ENCODE measurements at places on chromosomes 16 and 17.

DNA sequence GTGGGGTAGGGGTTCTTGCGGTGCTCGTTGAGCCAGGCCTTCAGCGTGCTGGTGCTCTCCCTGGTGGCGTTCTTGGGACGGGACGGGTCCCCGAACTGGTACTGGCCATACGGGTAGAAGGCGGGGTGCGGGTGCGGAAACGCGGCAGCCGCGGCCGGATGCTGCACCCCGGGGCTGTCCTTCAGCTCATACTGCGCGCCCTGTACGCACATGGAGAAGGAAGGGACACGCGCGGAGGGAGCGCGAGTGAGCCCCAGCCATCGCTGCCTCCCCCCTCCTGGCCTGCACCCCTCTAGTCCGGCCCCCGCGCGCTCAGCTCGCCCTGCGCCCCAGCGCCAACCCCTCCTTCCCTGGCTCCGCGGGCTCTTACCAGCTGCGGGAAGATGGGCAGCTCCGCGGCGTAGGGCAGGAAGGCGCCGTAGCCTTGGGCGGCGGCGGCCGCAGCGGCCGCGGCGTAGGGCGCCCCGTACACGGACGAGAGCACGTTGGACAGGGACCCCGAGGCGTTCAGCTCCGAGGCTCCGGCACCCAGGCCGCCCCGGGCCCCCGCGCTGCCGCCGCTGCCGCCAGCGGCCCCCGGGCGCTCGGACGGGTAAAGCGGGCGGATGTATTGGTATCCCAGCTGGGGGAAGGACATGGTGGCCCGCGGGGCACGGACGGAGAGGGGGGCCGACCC is 1.0 kb downstream of the IRX3 start:
- peak; percentile 31 for DNase-seq

GRCh38 chr16:70715055-70715858 is 29.4 kb upstream of the MTSS2 start:
- DNase-seq: peak; percentile 74

- DNase-seq: no peak
These were observed 115.2 kb downstream of the PITPNC1 start for GRCh38 chr17:67492251-67492740.

GRCh38 chr17:5047446-5047845 is 12.2 kb upstream of the SLC52A1 start:
- no peak for DNase-seq

DNA sequence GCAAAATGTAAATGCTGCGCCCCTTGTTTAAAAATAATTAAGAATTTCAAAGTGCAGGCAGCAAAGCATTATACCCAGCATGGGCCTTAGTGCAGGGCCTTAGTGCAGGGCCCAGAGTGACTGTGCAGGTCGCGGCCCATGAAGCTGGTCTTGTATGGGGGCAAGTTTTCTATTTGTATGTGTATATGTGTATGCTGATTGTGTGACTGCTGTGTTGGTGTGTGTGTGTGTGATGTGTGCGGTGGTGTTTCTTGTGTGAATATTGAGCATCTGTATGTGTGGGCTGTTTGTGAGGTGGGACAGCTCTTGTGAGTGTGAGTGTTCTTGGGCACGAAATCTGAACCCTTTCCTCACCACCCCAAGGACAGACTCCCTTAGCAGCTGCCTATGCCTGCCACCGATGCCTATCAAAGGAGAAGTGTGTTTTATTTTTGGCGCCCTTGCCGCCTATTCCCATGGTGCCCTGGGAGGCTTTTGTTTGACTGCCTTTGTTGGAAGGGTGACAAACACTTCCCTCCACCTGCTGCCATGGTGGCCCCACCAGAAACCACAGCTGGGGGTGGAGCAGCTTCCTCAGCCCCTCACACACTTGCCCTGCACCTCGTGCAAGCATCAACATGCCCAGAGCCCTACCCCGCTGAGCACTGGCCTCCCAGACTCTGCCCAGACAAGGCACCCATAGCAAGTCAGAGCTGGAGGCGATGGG is 18.0 kb downstream of the CCR7 start:
- DNase-seq: peak; percentile 77

GRCh38 chr16:49461517-49461951 is 87.9 kb downstream of the C16orf78 start:
- DNase-seq: no peak

- no peak for DNase-seq
These were observed 27.2 kb downstream of the LLGL2 start for GRCh38 chr17:75552425-75553294.

GRCh38 chr17:60577147-60577915 is 22.7 kb upstream of the PPM1D start:
- DNase-seq: no peak

DNA sequence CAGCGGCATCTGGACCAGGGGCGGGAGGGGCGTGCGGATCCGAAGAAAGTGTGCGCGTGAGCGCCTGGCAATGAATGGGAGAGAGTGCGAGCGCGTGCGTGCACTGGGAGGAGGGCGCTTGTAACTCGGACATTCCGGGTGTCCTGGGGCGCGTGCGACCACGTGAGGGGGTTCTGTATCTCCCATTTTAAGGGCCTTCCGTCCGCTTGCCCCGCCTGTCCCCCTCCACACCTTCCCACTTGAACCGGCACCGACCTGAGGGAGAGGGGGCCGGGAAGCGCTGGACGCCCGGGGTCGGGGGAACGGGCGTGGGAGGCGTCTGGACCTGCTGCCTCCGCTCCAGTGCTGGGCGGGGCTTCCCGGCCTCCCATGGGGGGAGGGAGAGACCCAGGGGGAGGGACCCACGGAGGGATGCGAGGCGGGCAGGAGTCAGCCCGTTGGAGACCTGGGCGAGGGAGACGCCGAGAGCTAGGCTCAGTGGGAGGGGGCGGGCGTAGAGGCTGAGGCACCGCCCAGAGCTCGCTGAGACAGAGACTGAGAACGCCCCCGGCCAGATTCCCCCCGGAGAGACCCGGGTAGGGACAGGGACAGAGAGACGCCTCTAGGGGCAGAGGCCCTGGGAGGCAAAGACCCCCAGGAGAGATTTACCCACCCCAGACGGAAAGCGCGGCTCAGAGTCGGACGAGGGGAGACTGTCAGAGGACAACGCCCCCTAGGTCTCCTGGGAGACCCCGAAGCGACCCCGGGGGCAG is at the start of gene KREMEN2:
TSS of gene KREMEN2 (plus strand) at position 553 of the 752 bp plus-strand sequence. CDS start 246 bp downstream, outside the sequence.
- no peak for DNase-seq

DNA sequence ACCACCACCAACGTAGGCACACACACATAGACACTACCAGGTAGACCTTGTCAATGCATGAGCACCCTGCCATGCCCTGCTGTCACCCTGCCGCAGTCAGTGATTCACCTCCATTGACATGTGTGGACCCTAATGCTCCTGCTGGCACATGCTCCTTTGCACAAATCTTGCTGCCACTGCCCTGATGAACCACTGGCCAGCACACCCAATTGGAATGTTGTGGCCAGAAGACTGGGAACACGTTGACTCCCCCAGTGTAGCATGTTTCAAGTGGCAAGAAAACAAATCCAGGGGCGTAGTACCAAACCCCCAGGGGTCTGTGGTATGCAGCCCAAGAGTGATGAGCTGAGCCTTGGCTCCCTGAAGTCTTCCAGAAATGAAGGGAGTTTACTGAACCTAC is 486.4 kb upstream of the KIF2B start:
- DNase-seq: no peak

- no peak for DNase-seq
These were observed 9.5 kb downstream of the HAS3 start for GRCh38 chr16:69114976-69115355.

DNA sequence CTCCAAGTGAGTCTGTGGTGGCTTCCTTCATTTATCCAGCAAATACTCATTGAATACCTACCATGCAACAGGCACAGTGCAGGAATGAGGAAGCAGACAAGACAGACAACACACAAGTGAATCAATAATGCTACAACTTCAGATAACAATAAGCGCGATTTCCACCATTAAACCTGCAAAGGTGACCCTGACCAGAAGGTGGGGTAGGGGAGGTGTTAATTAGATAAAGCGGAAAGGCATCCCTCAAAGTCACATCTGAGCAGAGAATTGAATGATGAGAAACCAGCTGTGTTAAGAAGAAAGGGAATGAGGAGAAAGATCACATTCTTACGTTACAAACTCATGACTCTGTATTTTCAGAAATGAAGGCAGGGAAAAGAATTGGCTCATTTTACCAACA is 26.3 kb downstream of the ZZEF1 start:
- no peak for DNase-seq

- DNase-seq: no peak
These were observed 20.4 kb downstream of the ACTG1 start for GRCh38 chr17:81492202-81492601.

- no peak for DNase-seq
These were observed 15.7 kb downstream of the CARHSP1 start for GRCh38 chr16:8853150-8853549.

DNA sequence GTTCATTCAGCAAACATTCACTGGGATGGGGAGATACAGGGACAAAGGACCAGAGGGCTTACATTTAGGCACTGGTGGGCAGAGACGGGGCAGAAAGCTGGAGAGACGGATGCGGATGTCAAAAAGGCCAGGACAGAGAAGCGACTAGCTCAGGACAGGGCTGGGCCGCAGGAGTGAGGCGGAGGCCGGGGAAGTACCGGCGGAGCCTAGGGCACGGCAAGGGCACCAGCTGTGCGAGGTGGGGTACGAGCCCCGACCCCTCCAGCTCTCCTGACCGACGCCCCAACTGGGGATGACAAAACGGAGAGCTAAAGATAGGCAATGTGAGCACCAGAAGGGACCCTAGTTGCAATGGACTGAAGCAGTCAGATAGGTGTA is 3.9 kb upstream of the SGCA start:
- DNase-seq: no peak

DNA sequence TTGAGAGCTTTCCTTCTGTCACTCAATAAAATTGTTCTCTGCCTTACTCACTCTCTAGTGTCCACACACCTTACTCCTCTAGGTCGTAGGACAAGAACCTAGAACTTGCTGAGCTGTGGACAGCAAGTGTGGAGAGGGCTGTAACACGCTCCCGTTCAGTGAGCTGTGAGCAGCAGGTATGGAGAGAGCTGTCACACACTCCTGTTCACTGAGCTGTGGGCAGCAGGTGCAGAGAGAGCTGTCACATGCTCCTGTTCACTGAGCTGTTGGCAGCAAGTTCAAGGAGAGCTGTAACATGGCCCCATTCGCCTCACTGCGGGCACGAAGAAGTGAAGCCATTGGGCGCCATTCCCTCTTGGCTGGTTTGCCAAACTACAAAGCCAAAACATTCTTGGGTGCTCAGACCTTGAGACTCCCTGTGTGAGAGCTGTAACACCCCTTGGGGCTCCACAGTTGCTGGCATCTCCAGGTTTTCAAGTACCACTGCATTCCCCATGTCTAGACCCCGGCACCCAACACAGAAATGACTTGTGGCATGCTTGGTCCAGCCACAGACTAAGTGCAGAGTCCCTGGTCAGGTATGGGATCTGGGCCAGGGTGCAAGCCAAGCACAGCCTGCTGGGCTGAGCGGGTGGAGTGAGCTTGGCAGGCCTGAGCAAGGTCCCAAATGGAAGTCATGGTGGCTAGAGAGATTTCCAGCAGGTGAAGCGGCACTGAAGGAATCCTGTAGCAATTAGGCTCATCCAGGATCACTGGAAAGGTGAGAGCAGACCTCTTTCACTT is 608.0 kb upstream of the CDH8 start:
- DNase-seq: no peak

GRCh38 chr17:74798239-74798707 is 22.1 kb upstream of the NAT9 start:
- no peak for DNase-seq

Data from NCI-H1092 (cell line).